DMS79 (cell line): ENCODE measurements at places on chromosomes 1 and 21.

DNA sequence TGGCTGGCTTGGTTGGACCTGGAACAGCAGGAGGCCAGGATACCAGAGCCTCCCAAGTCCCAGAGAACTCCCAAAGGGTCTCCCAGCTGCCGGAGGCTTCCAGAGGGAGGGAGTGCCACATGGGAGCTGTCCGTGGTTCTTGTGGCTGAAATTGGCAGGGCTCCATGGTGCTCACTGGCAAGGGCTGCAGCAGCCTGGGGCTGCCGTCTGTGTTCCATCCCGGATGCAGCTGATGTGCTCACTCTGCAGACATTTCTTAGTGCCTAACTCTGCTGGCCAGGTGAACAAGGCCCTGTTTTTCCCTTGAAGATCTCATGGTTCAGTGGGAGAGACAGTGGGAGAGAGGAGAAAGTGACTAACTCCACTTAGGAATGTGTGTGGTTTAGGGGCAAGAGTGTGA lies 261.1 kb downstream of the CAMTA1 start:
- peak; percentile 49 for DNase-seq

DNA sequence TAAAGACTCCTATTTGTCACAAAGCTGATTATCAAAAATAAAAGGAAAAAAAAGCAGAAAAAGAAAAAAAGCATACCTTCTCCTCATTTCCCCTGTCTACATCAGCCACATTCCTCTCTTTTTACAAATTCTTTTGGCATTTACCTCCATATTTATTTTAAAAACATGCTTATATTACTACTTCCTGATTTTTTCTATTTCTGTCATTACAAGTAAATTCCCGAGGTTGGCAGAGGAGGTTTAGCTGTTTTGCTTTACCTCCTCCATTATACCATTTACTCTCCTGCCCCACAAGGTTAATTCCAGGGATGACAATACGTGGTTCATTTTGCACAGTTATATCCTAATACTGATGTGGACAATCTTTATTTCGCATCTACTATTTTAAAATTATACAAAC lies 26.3 kb upstream of the CD34 start:
- no peak for DNase-seq

- no peak for DNase-seq
These were observed 556.8 kb downstream of the NPHP4 start for GRCh38 chr1:5435414-5435813.

DNA sequence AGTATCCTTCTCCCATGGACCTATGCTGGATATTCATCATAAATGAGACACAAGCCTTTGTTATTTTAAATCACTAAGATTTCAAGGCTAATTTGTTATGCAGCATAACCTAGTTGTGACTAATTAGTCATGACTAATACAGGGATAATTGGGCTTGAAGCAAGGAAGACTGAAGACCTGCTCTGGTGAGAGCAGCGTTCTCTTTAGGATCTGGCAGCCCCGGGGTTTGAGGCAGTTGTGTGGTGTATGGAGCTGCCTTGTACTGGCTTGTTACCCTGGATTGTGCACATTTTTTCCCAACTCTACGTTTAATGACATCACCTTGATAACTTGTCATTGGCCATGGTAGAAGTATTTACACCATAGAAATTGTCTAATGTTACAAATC lies 25.7 kb upstream of the SPAG17 start:
- no peak for DNase-seq

- DNase-seq, result peak; percentile 13
These were observed 280.2 kb downstream of the ASTN1 start for GRCh38 chr1:176884286-176884685.

- no peak for DNase-seq
These were observed 435.1 kb downstream of the KIF26B start for GRCh38 chr1:245589906-245590305.

DNA sequence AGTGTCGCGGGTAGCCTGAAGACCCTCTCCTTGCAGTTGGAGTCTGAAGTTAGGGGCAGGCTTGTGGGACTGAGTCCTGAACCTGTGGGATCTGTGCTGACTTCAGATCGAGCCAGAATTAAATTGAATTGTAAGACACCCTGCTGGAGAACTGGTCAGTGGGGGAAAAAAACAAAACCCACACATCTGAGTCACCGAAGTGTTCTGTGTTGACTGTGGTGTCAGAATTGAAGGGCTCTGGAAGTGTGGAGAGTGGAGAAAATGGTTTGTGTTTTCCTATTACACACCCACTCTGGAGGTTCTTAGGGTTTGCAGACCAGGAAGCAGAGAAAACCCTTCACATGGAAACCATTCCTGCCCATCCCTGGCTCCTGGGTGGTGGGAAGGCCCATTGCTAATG lies 209.5 kb upstream of the GALNT2 start:
- DNase-seq, result no peak

GRCh38 chr1:243796016-243796415 lies 54.0 kb downstream of the AKT3 start:
- no peak for DNase-seq

DNA sequence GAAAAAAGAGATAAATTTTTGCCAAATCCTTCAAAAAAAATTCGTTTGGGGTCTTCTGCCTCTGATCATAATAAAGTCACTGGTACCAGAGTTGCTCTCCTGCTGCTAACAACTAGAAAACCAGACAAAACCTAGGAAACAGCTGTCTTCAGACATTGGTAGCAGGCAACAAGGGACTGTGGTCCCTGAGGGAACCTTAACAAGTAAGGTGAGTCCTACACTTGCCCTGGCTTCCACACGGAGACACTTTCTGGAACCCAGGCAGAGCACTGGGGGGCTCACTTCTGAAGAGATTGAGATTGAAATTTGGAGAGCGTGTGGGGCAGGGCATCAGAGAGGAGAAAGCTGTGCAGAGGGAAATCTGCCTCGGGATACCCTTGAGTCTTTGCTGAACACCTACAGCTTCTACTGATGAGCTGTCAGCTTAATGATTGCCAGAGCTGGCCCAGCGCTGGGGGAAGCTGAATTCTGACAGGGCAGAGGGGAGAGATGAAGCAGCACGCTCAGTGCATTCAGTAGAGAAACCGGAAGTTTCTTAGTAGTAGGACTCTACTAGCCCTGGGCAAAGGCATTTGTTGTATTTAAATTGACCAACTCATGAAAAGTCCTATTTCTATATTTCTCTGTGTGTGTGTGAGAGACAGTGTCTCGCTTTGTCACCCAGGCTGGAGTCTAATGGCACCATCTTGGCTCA lies 18.5 kb upstream of the FAM89A start:
- no peak for DNase-seq

- no peak for DNase-seq
These were observed 16.7 kb downstream of the COL8A2 start for GRCh38 chr1:36108314-36108713.

- no peak for DNase-seq
These were observed 295.2 kb upstream of the POGK start for GRCh38 chr1:166544036-166544435.

GRCh38 chr1:150560576-150561253 lies 11.5 kb downstream of the ADAMTSL4 start:
- peak; percentile 80 for DNase-seq

GRCh38 chr1:234963904-234964702 lies 164.5 kb downstream of the TOMM20 start:
- DNase-seq, result no peak

- DNase-seq, result no peak
These were observed 8.3 kb downstream of the MAPKAPK2 start for GRCh38 chr1:206693029-206693428.

GRCh38 chr1:86733340-86733739 lies 29.0 kb downstream of the SH3GLB1 start:
- no peak for DNase-seq

GRCh38 chr1:85196358-85196757 lies 4.5 kb downstream of the SYDE2 start:
- DNase-seq, result no peak

DNA sequence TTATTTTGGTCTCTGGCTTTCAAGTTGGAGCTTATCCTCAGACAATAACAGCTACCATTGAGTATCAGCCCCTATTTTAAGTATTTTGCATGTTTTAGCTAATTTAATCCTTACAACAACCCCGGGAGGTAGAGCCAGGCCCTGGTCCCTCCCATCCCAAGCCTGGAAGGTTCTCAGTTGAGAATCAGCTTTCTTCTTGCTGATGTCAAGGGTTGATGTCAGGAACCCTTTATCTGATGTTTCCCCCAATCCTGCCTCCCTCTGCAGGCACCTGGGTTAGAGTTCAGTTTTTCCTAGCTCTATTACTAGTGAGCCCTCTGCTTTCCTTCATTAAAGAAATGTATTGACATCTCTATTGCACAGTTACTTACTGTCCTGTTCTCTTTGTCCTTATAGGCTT lies 3.6 kb upstream of the SVBP start:
- no peak for DNase-seq

GRCh38 chr1:60017508-60018205 lies 55.9 kb downstream of the C1orf87 start:
- DNase-seq, result no peak

DNA sequence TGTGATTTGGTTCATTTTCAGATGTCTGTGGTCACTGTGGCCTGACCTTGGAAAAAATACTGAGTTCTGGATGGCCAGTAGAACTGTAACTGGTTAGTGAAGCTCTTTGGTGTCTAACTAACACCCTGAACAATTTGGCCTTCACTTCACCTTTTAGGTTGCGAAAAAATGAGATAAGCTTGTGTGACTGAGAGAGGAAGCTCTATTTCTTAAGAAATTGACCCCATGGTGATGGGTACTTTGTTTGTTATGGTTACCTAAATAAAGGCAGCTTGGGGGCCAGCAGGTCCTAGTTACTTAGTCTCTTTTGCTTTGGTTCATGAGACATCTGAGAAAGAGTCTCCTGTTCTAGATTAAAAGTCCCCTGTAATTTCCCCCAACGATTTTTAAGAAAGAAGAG lies 181.6 kb downstream of the ZNF326 start:
- no peak for DNase-seq

GRCh38 chr1:230558324-230558723 lies 84.0 kb upstream of the COG2 start:
- no peak for DNase-seq
